Ureter (tissue), 1 donor: ENCODE measurements at places on chromosomes 2 and 18.

DNA sequence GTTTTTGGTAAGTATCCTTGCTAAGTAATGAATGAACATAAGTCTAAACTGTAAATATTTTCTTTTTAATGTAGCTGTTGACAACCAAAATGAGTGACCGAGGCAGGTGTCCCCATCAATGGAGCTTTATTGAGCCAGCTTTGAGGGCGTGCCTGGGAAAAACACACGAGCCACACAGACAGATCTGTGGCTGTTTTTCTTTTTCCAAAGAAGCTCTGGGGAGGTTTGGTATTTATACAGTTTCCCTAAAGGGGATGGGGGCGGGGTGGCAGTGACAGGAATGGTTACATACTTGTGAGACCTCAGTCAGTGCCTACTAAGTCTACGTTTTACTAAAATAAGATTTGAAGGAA is 11.2 kb downstream of the DBI start:
- DNase-seq: no peak

GRCh38 chr18:9695605-9696004 is 12.5 kb upstream of the RAB31 start:
- DNase-seq: peak; percentile 29

GRCh38 chr2:39375917-39376316 is 61.2 kb downstream of the MAP4K3 start:
- DNase-seq: no peak

DNA sequence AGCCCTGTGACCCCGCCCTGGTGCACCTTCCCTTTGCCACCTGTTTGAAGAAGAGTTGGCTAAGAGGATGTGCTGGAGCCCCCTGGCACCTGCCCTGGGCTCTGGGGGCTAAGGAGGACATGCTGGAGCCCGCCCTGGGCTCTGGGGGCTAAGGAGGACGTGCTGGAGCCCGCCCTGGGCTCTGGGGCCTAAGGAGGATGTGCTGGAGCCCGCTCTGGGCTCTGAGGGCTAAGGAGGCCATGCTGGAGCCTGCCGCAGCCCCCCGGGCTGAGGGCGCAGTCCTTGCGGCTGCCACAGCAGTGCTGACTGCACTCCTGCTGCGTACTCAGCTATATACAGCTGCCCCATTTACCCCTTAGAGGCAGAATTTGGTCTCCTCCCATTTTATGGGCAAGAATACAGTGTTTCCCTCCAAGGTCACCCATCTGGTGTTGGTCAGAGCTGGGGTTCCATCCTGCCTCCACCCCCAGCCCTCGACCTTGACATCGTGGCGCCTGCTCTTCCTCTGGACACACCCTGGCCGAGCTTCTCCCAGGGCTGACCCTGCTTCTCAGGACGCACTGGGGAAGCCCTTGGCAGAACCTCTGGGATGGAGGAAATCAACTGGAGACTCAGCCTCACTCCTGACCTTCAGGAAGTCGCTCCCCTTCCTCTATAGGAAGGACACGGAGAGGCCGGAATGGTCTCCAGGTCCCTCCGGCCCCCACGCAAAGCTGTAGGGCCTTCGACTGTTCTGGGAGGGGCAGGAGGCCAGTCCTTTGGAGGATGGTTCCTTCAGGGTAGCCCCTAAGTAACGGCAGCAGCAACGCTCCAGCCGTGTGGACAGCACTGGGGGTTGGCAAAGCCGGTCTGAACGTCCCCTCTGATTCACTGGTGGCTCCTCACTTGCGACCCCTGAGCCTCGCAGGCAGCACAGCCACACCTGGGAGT is 65.0 kb upstream of the HPCAL1 start:
- no peak for DNase-seq

DNA sequence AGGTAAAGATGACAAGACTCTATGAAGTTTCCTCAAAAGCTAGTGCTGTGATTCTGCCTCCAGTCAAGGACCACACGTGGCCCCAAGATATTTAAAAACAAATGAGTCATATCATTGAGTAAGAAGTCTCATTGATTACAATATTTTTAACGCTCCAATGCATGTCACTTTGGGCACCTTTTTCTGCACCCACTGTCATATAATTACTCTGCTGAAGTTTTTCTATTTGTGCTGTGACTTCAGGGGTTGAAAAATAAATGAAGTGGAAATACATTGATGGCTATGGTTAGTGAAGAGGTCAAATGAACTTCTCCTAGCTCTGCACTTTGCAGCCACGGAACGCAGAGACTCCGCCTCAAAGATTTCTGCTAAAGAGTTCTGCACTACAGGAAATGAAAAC is 344.3 kb upstream of the KYNU start:
- no peak for DNase-seq

- no peak for DNase-seq
Measured at GRCh38 chr2:149331023-149331400, 625 bp downstream of the LYPD6 start.

- DNase-seq: no peak
Measured at GRCh38 chr2:192265751-192266150, 71.0 kb upstream of the TMEFF2 start.

- no peak for DNase-seq
Measured at GRCh38 chr2:134359367-134360081, 105.7 kb downstream of the MGAT5 start.

- DNase-seq: peak; percentile 85
Measured at GRCh38 chr18:45690975-45691815, 32.8 kb upstream of the SLC14A1 start.
